ENCODE measurements at places on chromosomes 6 and 20.
A peak's percentile ranks its signal among the peaks of the same experiment; 100 is the strongest.

- no peak for DNase-seq
Observed at GRCh38 chr20:35048739-35049138, 43.9 kb downstream of the TRPC4AP start.

- no peak for DNase-seq
Observed at GRCh38 chr20:31390490-31390889, at the start of gene DEFB119. Gene DEFB119, minus strand, starts transcription at chr20:31390590. Its CDS starts 107 bp downstream, at chr20:31390483.

GRCh38 chr20:23125159-23125558, 39.0 kb upstream of the CD93 start:
- peak; percentile 60 for DNase-seq

DNA sequence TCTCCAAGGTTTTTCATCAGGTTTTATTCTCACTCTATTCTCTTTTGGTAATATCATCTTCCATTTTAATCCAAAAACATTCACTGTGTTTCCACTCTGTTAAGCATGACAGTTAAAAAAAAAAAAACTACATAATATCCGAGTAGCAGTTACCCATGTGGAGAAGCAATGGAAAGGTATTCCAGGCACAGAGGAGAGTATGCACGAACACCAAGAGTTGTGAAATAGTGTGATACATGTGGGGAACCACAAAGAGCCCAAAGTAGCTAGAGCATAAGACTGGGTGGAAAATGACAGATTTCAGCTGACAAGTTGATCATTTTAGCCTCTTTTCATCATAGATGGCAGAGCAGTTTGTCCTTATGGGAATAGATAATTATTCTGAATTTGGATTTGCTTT, 19.9 kb upstream of the FBXL4 start:
- no peak for DNase-seq

DNA sequence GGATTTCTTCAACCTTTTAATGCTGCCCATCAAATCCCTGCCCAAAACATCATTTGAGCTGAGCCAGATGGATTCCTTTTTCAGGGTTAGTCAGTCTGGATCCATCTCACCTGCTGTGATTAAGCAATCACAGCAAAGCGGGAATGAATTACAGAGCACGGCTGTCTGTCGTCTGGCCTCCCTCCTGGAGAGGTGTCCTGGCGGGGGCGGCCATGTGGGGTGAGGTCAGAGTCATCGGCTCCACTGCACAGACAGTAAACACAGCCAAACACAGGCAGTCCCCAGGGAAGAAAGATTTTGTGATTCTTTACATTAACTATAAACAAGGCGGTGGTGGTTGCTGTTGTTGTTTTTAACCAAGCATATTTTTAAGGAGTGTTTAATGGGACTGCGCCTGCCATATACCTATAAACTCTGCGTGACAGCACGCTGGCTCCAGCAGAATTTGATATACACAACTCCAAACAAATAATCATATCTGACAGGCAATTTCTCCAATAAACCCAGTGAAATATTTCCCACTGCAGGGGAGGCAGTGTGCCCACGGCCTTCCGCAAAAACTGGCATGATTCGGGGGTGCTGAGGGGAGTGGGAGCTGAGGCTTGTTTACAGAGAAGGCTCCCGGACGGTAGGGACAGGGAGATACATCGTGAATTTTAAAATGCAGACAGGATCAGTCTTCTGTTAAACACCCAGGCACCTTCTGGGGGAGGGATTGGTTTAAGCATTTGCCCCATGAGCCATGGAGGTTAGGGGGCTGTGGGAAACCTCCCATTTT, 232.0 kb upstream of the PMEPA1 start:
- DNase-seq = no peak

- DNase-seq = no peak
Observed at GRCh38 chr20:16363506-16364319, 209.5 kb downstream of the KIF16B start.

DNA sequence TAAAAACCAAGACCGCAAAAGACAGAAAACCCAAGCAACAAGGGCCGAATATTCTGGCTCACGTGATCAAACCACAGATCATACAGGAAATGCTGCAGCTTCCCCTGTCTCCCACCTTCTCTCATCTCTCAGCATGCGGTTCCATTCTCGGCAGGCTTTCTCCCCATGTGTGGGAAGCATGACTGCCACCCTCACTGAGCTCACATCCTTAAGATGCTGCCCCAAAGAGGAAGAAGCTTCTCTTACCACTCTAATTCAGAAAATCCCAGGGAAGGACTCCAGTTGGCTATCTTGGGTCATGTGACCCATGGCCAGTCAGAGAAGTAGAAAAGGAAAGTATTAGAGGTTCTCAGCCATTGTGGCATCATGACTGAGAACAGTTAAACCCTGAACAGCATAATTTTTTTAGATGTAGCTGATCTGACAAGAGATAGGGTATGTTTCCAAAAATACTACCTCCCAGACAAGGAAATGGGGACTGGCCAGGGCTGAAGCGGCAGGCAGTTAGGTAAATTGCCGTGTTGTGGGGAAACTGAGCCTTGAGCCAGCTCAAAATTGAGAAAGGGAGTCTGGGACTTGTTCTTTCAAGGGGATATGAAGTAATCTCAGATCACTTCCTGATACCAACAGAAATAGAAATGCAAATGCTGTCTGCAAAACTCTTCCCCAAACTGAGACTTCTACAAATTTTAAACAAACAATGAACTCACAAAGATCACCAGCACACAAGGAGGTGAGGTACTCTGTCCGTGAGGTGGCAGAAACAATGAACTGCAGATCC, 37.1 kb upstream of the GRM4 start:
- peak; percentile 50 for DNase-seq

DNA sequence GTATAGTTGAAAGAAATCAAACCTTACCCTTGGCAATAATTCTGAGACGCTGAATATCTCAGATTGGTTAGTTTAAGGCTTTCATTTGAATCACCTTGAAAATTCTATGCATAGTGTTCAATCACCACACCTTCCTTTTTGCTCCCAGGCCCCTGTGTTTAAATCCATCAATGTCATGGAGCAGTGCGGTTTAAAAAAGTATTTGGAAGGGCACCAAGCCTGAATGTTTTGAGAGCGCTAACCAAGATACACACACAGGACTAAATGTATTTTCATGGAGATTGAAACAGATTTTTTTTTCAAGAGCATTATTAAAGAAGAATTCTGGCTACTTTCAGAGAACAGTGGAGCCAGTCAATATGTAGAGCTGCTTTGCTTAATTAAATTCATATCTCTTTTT, 195.7 kb downstream of the CENPW start:
- DNase-seq = no peak
